ENCODE measurements at places on chromosomes 7 and 10. TPM values are rescaled to one million over a fixed set of nuclear protein-coding genes. Genes with fewer than 3 reads are reported as not detected.

Gene TIMM23
- 69.6 TPM for total RNA-seq

Gene RHOBTB1
- total RNA-seq = 45.3 TPM

Gene SGCE
- total RNA-seq = 113 TPM

Gene HSPA12A
- 11.8 TPM for total RNA-seq

Gene TBRG4
- total RNA-seq = 56.5 TPM

Gene NOS3
- total RNA-seq = 3.9 TPM

Gene NPFFR1
- total RNA-seq = not detected

Gene SEMA3D
- total RNA-seq = 32.7 TPM

Gene PALD1
- total RNA-seq = 0.16 TPM

Gene TSPAN13
- 1.1 TPM for total RNA-seq

Gene DYDC2
- total RNA-seq = not detected

Gene POLR1F
- total RNA-seq = 21.9 TPM

Gene STOX1
- total RNA-seq = 0.12 TPM

Gene PHKG1
- total RNA-seq = 3.8 TPM

Gene KCP
- total RNA-seq = 0.32 TPM

Gene CAMK1D
- total RNA-seq = 1.6 TPM

Gene OR2A12
- not detected for total RNA-seq

Gene PLA2G12B
- total RNA-seq = not detected

Gene ANKRD61
- 0.16 TPM for total RNA-seq

Gene DEPP1
- total RNA-seq = 35.7 TPM

Gene IRF5
- 0.16 TPM for total RNA-seq

Gene SLC26A4
- 0.24 TPM for total RNA-seq

Gene COX19
- 10.4 TPM for total RNA-seq

Gene PRPS1L1
- total RNA-seq = not detected

Gene BTRC
- total RNA-seq = 9.9 TPM

Gene UBTD1
- total RNA-seq = 34.6 TPM

Gene MAGI2
- total RNA-seq = 13.8 TPM

Gene CFAP70
- total RNA-seq = 1.3 TPM

Gene ABCC2
- 1.3 TPM for total RNA-seq

Gene ZNF365
- total RNA-seq = 4.0 TPM

Gene COA1
- 37.8 TPM for total RNA-seq

Gene CFAP58
- total RNA-seq = 0.49 TPM

Gene PURB
- total RNA-seq = 19.9 TPM

Gene CALHM3
- not detected for total RNA-seq

Gene SPDYE9
- total RNA-seq = not detected

Gene DRGX
- not detected for total RNA-seq
